ENCODE measurements at places on chromosomes 4 and X. TPM values are rescaled to one million over a fixed set of nuclear protein-coding genes. Genes with fewer than 3 reads are reported as not detected.

DNA sequence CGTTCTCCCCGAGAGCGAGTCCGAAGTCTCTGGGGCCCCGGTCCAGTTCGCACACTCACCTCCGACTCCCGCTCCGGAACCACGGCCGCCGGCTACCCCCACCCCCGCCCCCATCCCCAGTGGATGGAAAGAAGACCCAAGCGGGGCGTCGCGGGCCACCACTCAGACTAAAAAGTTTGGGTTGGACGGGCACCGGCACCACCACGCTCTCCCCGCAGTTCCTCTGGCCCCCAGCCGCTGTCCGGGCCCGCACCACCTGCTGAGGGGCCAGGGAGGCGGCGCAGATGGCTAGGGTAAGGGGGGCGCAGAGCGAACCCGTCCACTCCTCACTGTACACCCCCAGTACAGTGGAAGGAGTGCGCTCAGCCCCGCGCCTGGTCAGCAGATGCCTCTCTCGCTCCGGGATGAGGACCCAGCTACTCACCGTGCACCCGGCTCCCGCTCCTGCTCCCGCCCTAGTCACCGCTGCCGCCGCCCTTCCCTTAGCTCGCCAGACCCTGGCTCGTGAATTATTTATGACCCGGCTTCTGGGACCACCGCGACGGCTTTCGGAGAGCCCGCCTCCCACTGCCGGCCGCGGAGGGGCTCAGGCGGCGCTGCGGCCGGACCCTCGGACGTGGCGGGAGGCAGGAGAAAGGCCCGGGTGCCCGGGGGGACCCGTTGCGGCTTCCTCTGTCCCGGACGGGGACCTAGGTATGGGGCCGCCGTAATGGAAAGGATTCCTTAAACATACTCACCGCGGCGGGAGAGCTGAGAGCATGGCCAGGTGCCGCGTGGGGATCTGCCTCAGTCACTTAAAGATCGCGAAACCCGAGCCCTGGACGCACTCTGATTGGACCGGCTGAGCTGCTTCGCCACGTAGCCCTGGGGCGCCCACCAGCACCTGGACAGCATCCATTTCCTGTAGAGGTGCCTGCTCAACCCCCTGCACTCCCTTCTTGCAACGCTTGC, at the start of gene PROM1:
Gene PROM1, minus strand, starts transcription at position 783 of the 951 bp plus-strand sequence. CDS start 8,117 bp downstream, outside the sequence.
- peak within 1 kb of the TSS; percentile 94 for H3K4me3 ChIP-seq
- DNase-seq: peak; percentile 76
- peak within 1 kb of the TSS; percentile 48 for H3K27ac ChIP-seq
- peaks cover 8% of the 10 kb centered on the region for H3K27me3 ChIP-seq
- no peaks in the 10 kb centered on the region for H3K36me3 ChIP-seq

Gene FOXR2
- total RNA-seq: not detected

- H3K36me3 ChIP-seq: no peaks in the 10 kb centered on the region
- no peak overlapping the region for H3K4me3 ChIP-seq
- no peak for DNase-seq
- H3K27me3 ChIP-seq: no peaks in the 10 kb centered on the region
- no peak overlapping the region for H3K27ac ChIP-seq
Observed at GRCh38 chr4:89007338-89007939, 49.5 kb downstream of the FAM13A start.

Gene NOX1
- total RNA-seq: not detected

Gene STK32B
- 2.6 TPM for total RNA-seq

Gene PFKFB1
- 0.30 TPM for total RNA-seq

Gene RNF150
- 4.8 TPM for total RNA-seq

All from H1 (cell line).